ENCODE measurements at places on chromosomes 7 and 10. TPM values are rescaled to one million over a fixed set of nuclear protein-coding genes. Genes with fewer than 3 reads are reported as not detected.

Gene UTF1
- not detected for total RNA-seq

Gene SLC26A5
- total RNA-seq = 0.19 TPM

Gene COL1A2
- total RNA-seq = 129 TPM

Gene PDLIM1
- 69.4 TPM for total RNA-seq

Gene AHR
- 41.4 TPM for total RNA-seq

Gene CCDC126
- 6.3 TPM for total RNA-seq

Gene ELN
- 24.0 TPM for total RNA-seq

Gene METTL27
- total RNA-seq = 4.4 TPM

Gene ZNF727
- total RNA-seq = 0.29 TPM

Gene DMBT1
- total RNA-seq = 5.1 TPM

Gene SLC39A12
- total RNA-seq = not detected

Gene OR9A2
- total RNA-seq = not detected

Gene FERD3L
- not detected for total RNA-seq

Gene THSD7A
- total RNA-seq = 2.5 TPM

Gene USP6NL
- 28.8 TPM for total RNA-seq

Gene SLC13A1
- not detected for total RNA-seq

Gene CACNB2
- total RNA-seq = 7.5 TPM

Gene CNNM2
- 2.2 TPM for total RNA-seq

Gene SLC16A12
- total RNA-seq = 0.23 TPM

Gene GJC3
- not detected for total RNA-seq
